ENCODE measurements at places on chromosomes 1 and 21.

DNA sequence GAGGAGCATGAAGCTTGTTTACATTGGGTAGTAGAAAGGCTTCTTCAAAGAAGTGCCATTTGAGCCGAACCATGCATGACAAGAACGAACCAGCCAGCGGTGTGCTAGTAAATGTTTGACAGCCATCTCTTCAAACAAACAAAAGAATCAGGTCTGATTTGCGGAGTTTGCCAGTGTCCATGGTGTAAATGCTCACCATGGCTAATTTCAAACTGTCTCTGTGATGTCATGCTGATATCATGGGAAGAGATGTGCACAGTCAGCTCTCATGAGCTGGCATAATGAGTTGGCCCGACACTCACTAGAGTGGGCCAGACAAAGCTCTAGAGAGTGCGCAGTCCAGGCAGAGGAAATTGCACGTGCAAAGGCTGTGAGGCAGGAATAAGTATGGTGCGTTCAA lies 101.1 kb downstream of the KAZN start:
- DNase-seq, result no peak

- peak; percentile 58 for DNase-seq
Observed at GRCh38 chr1:218463194-218464156, 118.3 kb downstream of the TGFB2 start.

- DNase-seq, result no peak
Observed at GRCh38 chr1:94332952-94333351, 85.2 kb upstream of the ABCD3 start.

GRCh38 chr1:159204161-159205141 lies at the start of gene ACKR1:
Gene ACKR1, plus strand, starts transcription at chr1:159204875. Its CDS starts 85 bp downstream, at chr1:159204960.
- no peak for DNase-seq

GRCh38 chr1:87956750-87957149 lies 628.1 kb downstream of the LMO4 start:
- no peak for DNase-seq

DNA sequence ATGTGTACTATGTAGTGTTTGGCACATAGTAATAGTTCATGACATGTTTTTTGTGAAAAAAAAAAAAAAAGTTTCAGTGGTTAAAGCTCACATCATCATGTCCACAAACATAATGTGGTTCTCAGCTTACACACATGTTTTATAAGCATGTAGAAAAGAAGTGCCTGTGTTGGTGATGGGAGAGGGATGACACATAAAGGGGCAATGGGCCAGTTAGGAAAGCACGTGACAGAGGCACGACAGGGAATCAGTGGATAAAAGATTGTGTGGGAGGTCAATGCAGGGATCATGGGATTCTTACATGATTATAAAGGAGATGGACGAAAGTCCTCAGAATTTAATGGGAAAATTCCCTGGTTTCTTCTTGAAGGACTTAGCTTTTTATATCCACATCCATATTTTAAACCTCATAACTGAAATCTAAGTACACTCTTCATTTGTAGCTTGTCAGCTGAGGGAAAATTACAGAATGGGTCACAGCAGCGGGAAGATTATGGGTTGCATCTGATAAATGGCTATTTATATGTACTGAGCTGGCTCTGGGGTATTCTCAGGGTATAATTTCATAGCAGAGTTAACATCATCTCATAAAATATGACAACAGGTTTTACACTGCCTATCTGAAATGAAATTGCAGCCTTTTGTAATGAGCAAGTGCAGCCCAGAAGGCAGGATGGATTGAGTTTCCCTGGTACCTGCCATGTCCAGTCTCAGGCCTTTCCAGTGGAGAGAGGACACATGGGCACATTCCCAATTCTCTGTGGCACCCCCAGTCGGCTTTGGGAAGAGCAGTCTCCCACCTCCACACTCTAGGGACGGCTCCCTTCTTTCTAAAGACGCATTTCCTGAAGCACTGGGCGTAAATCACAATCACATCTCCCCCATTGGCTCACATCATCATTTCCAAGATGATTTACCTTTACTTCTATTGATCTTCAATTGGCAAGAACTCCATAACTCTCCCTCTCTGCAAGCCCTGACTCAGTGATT lies 42.3 kb upstream of the NHLH2 start:
- DNase-seq, result no peak

- no peak for DNase-seq
Observed at GRCh38 chr1:245113649-245114048, 41.1 kb upstream of the KIF26B start.

- DNase-seq, result peak; percentile 86
Observed at GRCh38 chr1:201480231-201481003, 11.4 kb upstream of the PHLDA3 start.

GRCh38 chr1:161157867-161158266 lies 1.4 kb upstream of the USP21 start:
- no peak for DNase-seq

DNA sequence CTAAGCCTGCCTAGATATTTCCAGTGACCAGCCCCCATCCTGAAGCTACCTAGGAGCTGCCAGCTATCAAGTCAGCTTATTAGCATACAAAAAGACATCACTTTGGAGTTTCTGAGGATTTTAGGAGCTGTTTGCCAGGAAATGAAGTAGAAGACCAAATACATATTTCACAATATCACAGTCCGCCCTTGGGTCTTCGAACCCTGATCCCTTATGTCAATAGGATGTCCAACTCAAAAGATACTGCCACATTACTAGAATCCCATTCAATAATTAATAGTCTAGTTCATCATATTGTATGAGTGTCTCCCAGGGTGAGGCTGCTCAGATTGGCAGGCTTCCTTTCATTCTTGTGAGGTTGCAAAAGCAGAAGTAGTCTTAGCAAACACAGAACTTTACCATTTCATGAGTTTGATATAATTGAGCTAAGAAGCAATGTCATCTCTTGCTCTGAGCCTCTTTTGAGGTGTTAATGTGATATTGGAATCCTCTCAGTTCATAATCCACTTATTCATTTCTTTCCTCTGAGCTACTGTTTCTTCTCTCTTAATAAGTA lies 13.6 kb downstream of the IPO9 start:
- peak; percentile 30 for DNase-seq

- peak; percentile 57 for DNase-seq
Observed at GRCh38 chr1:12416101-12416500, 186.3 kb downstream of the VPS13D start.

- DNase-seq, result no peak
Observed at GRCh38 chr21:20302084-20302483, 696.1 kb upstream of the NCAM2 start.

DNA sequence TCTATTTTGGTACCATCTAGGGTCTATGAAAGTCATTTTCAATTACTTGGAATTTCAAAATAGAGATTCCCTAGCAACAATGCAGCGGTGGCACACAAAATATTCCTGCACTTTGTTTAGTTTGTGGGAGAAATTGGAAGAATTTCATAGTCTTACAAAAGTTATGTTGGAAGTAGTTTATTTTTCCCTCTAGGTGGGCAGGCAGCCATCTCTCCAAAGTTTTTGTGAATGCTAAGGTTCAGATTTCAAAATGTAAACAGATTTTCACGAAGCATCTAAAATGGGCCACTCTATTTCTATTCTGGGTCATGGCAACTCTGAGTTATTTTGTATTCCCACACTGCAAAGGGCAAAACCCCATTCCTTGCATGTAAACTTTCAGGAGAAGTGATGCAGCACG lies 8.0 kb downstream of the SMCP start:
- no peak for DNase-seq

DNA sequence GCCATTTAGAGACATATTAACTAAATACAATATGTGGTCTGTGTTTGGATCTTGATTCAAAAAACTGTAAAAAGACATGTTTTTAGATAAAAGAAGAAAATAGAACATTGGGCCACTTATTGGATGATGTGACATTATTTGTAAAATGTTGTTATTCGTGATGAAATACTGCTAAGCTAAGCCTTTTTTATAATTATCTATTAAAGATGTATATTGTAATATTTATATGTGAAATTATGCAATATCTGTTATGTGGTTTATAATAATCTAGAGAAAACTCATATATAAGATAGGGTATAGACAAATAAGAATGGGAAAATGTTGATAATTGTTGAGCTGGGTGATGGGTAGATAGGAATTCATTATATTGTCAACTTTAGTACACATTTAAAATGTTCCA lies 82.0 kb upstream of the RGS1 start:
- DNase-seq, result no peak

GRCh38 chr1:205321162-205321958 lies at the start of gene NUAK2:
Gene NUAK2, minus strand, starts transcription at chr1:205321745. Its CDS starts 117 bp downstream, at chr1:205321628.
- DNase-seq, result peak; percentile 84

- DNase-seq, result peak; percentile 88
Observed at GRCh38 chr1:212630158-212630900, 21.8 kb downstream of the ATF3 start.

DNA sequence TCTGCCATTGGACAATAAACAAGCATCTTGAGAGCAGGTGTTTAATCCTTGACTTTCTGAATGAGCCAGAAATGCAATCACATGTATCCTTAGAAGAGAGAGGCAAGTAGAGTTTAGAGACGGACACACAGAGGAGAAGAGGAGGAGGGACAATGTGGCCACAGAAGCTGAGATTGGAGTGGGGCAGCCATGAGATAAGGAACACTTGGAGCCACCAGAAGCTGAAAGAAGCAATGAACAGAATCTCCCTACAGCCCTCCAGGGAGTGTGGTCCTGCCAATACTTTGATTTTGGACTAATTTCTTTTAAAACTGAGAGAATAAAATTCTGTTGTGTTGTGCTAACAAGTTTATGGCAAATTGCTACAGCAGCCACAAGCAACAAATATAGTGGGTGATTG lies 141.0 kb downstream of the ATP6V1G3 start:
- no peak for DNase-seq

DNA sequence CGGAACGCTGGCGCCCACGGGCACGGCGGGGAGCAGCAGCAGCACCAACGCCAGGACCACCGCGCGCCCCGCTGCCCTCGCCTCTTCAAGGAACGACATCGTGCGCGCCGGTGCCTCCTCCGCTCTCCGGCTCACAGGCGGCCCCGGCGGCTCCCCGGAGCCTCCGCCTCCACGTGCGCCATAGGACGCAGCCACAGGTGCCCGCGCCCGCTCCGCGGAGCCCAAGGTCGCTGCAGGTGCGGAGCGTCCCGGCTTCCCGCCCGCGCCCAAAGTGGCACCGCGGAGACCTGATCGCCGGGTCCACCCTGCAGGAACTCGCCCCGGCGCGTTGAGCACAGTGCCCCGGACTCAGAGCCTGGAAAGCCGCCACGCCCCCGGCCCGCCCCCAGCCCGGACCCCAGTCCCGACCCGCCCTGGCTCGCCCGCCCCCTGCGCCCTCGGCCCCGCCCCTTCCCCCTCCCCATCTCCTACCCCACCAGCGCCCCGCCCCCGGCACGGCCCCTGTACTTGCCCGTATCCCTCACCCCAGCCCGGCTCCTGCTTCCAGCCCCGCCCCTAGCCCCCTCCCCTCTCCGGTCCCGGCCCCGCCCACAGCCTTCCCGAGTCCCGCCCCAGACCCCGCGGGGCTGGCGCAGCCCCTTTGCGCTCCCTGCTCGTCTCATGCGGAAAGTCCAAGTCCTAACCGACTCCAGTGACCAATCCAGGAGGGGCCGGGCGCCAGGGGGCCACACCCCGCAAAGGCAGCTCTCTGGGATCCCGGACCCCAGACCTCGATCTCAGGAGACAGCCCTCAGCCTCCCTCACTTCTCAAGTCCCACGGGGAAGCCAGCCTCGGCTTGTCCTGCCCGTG lies at the start of gene MEGF6:
Gene MEGF6 (minus strand): TSS at position 339 of the 850 bp plus-strand sequence. CDS start 240 bp downstream, at position 99.
- peak; percentile 18 for DNase-seq

DNA sequence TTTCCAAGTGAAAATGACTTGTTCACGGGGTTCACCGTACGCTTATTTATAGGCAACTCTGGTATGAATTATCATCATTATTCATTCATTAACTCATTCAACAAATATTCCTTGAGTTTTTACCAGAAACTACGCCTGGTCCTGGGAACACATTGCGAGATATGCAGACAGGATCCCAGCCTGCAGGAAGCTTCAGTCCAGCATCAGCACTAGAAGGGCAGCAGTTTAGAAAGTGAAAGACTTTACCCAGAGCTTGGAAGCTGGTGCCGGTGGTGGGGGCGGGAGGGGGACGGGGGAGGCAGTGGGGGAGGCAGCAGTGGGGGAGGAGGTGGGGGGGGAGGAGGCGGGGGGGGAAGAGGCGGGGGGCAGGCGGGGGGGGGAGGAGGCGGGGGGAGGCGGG lies 55.9 kb downstream of the SETD4 start:
- DNase-seq, result no peak

DNA sequence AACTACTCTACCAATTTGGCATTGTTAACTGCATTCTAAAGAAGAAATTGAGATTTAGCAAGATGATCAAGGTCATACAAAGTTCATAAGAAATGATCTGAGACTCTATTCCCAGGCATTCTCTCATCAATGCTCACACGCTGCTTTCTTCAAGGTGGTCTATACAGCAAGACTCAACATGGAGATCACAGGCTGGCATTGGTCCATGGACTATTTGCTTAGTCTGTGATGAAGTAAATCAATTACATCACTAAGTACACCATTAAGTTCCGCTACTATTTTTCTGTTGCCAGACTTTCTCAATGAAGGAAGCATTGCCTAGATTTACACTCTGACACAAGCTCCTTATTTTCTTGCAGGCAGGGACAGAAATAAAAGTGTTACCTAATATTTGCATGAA lies 51.9 kb upstream of the CYP2J2 start:
- DNase-seq, result no peak

- DNase-seq, result no peak
Observed at GRCh38 chr1:109412551-109412950, 13.7 kb downstream of the PSMA5 start.

- no peak for DNase-seq
Observed at GRCh38 chr1:154512760-154513159, 10.5 kb upstream of the SHE start.

GRCh38 chr1:150577557-150578271 lies 1.7 kb downstream of the MCL1 start:
- DNase-seq, result peak; percentile 48

DNA sequence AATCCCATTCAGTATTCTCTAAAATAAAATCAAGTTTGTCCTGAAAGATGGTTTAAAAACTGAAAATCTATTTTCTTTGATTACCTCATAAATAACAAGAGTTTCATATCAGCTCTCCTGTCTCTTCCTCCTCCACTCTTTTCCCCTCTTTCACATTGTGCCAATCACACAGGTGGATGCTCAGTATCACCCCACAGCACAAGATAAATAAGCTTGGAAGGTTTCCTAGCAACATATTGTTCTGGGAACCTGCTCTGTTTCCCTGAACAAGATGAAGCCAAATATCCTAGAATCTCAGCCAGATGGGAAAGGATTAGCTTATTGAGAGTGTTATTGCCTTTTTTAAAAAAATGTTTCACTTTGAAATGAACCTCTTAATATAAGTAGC lies 45.7 kb upstream of the CACYBP start:
- DNase-seq, result no peak
